ENCODE measurements at places on chromosomes 6 and 20.
A peak's percentile ranks its signal among the peaks of the same experiment; 100 is the strongest.

DNA sequence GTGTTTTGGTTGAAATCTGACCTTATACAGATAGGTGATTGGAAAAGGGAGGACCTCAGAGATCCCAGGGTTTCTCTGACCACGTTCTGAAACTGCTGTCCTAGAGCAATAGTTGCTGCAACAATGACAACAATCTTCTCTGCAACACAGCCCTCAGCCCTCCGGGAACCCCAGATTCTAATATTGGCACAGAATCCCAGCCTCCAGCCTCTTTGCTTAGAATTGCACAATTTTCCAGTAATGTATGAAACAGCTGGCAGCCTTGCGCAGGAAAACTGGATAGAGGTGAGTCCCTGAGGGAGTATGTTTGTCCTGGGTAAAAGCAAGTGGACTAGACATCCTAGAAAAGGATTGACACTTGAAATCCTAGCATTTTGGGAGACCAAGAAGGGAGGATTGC is 30.4 kb upstream of the PNRC1 start:
- no peak for DNase-seq
- H3K4me1 ChIP-seq, result no peaks in the 10 kb centered on the region
- no peaks in the 10 kb centered on the region for H3K27me3 ChIP-seq
- no peak overlapping the region for H3K27ac ChIP-seq
- H3K36me3 ChIP-seq, result no peaks in the 10 kb centered on the region

GRCh38 chr20:35238735-35239134 is 12.2 kb downstream of the MMP24 start:
- no peaks in the 10 kb centered on the region for H3K36me3 ChIP-seq
- H3K4me1 ChIP-seq, result no peaks in the 10 kb centered on the region
- no peaks in the 10 kb centered on the region for H3K27me3 ChIP-seq
- DNase-seq, result no peak

- H3K27me3 ChIP-seq, result no peaks in the 10 kb centered on the region
- no peak for DNase-seq
- H3K36me3 ChIP-seq, result no peaks in the 10 kb centered on the region
- H3K27ac ChIP-seq, result no peak overlapping the region
- H3K4me3 ChIP-seq, result no peak overlapping the region
- H3K4me1 ChIP-seq, result no peaks in the 10 kb centered on the region
Measured at GRCh38 chr6:53588816-53589509, 44.1 kb upstream of the GCLC start.

- H3K4me3 ChIP-seq, result no peak overlapping the region
- H3K27me3 ChIP-seq, result no peaks in the 10 kb centered on the region
- H3K36me3 ChIP-seq, result no peaks in the 10 kb centered on the region
- no peaks in the 10 kb centered on the region for H3K4me1 ChIP-seq
Measured at GRCh38 chr6:7426447-7427169, 37.0 kb downstream of the RIOK1 start.

GRCh38 chr6:36025260-36025931 is 955 bp upstream of the SLC26A8 start:
- no peak overlapping the region for H3K27ac ChIP-seq
- H3K27me3 ChIP-seq, result peaks cover 15% of the 10 kb centered on the region
- no peaks in the 10 kb centered on the region for H3K36me3 ChIP-seq
- H3K4me1 ChIP-seq, result peaks cover 8% of the 10 kb centered on the region
- H3K4me3 ChIP-seq, result no peak overlapping the region

GRCh38 chr6:75673884-75674283 is 72.2 kb downstream of the SENP6 start:
- H3K4me1 ChIP-seq, result no peaks in the 10 kb centered on the region
- DNase-seq, result no peak
- peaks cover 4% of the 10 kb centered on the region for H3K36me3 ChIP-seq
- no peak overlapping the region for H3K4me3 ChIP-seq
- H3K27ac ChIP-seq, result no peak overlapping the region
- H3K27me3 ChIP-seq, result no peaks in the 10 kb centered on the region

DNA sequence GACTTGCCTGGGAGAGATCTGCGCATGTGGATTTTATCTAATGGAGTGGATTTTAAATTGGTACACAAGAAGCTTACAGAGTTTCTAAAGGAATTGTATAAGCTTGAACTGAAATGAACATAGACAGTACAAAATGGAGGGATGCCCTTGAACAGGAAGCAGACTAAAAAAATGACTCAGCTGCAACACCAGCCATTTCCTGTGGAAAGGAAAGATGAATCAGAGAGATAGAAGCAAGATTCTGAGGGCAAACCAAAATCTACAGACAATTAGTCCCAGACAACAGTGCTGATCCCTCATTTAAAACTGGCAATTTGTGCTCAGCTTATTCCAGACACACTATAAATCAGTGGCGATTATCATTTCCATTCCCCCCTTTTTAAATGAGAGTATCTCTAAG is 114.6 kb upstream of the TCF21 start:
- no peak overlapping the region for H3K27ac ChIP-seq
- H3K4me3 ChIP-seq, result no peak overlapping the region

- no peaks in the 10 kb centered on the region for H3K36me3 ChIP-seq
- no peaks in the 10 kb centered on the region for H3K27me3 ChIP-seq
- DNase-seq, result no peak
- no peak overlapping the region for H3K4me3 ChIP-seq
- H3K4me1 ChIP-seq, result peaks cover 52% of the 10 kb centered on the region
Measured at GRCh38 chr20:32978009-32978335, 26.3 kb downstream of the SUN5 start.

DNA sequence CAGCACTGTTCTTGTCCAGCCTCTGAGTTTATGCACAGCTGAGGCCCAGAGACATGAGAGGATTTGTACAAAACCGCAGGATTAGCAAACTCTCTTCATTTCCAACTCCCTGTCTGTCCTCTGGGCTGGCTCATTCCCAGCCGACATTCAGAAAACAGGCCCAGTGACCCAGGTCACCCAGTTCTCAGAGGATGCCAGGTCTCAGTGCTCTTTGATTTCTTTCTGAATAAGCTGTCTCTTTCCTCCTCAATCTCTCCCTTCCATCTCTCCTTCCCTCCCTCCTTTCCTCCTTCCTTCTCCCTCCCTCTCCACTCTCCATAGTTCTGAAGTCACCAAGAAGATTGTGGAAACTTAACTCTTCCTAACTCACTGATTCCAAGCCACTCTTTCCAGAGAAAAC is 372.7 kb upstream of the SULF2 start:
- no peak for DNase-seq
- H3K36me3 ChIP-seq, result no peaks in the 10 kb centered on the region
- H3K27ac ChIP-seq, result no peak overlapping the region
- H3K4me3 ChIP-seq, result no peak overlapping the region
- H3K27me3 ChIP-seq, result peaks cover 3% of the 10 kb centered on the region

- peaks cover 47% of the 10 kb centered on the region for H3K4me1 ChIP-seq
- no peak overlapping the region for H3K27ac ChIP-seq
- no peaks in the 10 kb centered on the region for H3K36me3 ChIP-seq
- peaks cover 4% of the 10 kb centered on the region for H3K27me3 ChIP-seq
Measured at GRCh38 chr20:35618263-35619131, 2.9 kb downstream of the SPAG4 start.

GRCh38 chr6:3813150-3813780 is 35.9 kb upstream of the FAM50B start:
- H3K27ac ChIP-seq, result no peak overlapping the region
- peaks cover 13% of the 10 kb centered on the region for H3K27me3 ChIP-seq
- no peaks in the 10 kb centered on the region for H3K4me1 ChIP-seq
- H3K4me3 ChIP-seq, result no peak overlapping the region
- DNase-seq, result no peak
- no peaks in the 10 kb centered on the region for H3K36me3 ChIP-seq

DNA sequence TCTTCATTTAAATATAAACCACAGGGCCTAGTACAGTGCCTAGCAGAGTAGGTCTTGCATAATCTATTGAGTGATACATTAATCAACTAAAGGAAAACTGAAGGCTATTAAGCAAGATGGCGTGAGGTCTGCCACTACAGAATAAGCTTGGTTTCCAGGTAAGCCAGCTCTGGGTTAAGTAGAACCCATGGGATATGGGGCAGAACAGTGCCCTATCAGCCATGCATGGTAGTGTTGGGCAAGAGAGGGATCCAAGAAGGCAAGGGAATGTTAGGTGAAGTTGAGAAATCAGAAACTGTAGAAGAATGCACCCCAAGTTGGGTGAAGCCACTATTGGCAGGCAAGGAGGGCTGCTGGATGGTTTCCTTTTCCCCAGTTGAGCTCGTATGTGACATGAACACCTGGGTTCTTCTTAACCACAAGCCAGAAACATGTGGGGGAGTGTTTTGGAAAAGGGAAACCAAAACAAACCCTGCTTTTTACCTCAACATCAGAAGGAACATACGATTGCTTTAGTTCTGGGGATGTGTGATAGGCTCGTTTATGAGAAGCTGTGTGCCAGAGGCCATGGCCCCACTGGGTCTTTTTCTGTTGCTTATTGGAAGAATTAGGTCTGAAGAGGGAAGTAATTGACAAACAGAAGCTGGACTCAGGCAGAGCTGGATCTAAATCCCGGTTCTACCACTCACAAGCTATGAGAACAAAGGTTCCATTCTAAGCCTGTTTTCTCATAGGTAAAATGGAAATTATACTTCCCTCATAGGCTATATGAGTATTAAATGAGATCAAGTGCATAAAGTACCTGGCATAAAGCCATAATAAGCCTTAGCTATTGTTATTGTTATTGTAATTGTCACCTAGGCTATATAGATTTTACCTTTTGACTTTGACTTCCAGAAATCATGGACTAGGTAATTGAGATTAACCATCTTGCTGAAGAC is 33.5 kb downstream of the NEDD9 start:
- no peak overlapping the region for H3K4me3 ChIP-seq
- H3K4me1 ChIP-seq, result peaks cover 36% of the 10 kb centered on the region
- H3K27me3 ChIP-seq, result no peaks in the 10 kb centered on the region
- no peaks in the 10 kb centered on the region for H3K36me3 ChIP-seq
- peak overlapping the region; percentile 62 for H3K27ac ChIP-seq
- peak; percentile 21 for DNase-seq

GRCh38 chr20:53750827-53751619 is 157.4 kb upstream of the ZNF217 start:
- DNase-seq, result peak; percentile 23
- H3K4me1 ChIP-seq, result peaks cover 49% of the 10 kb centered on the region
- no peaks in the 10 kb centered on the region for H3K27me3 ChIP-seq

DNA sequence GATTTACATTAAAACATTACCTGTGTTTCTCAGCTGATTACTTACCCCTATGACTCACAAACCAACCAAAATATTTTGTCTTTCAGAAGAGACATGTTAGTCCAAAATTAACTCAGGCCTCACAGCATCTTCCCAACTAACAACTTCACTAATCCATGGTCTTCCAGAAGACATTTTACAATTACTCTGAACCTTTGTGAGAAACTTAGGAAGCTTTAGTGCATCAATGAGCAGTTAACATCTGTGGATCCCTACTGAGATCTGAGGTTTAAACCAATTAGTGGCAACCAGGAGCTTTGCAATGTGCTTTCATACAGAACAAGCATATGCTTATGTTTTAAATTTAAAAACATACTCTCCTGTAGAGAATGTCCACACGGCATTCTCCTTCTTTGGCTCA is 269.7 kb downstream of the UBE3D start:
- no peak for DNase-seq
- H3K4me3 ChIP-seq, result no peak overlapping the region
- H3K36me3 ChIP-seq, result no peaks in the 10 kb centered on the region
- H3K27me3 ChIP-seq, result no peaks in the 10 kb centered on the region

- H3K4me3 ChIP-seq, result no peak overlapping the region
- no peak for DNase-seq
- H3K27me3 ChIP-seq, result no peaks in the 10 kb centered on the region
- H3K36me3 ChIP-seq, result no peaks in the 10 kb centered on the region
- no peaks in the 10 kb centered on the region for H3K4me1 ChIP-seq
Measured at GRCh38 chr6:154981079-154981870, 13.8 kb upstream of the TIAM2 start.

DNA sequence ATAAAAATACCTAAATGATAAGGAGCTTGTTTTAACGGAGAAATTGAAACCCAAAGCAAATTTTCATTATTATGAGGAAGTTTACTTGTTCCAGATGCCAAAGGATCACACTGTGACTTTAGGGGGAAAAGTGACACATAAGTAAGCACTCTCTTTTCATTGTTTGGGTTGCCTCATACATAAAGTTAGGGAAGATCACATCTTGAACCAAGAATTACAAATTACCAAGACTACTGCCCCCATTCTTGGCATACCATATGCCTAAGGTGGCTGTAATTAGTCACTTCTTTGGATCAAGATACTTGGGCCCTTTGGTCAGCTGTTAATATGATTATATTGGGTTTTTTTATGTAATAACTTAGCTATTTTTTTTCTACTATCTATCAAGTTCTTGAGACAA is 269.0 kb downstream of the COL12A1 start:
- no peak overlapping the region for H3K27ac ChIP-seq
- H3K36me3 ChIP-seq, result no peaks in the 10 kb centered on the region
- DNase-seq, result no peak
- no peak overlapping the region for H3K4me3 ChIP-seq
- H3K4me1 ChIP-seq, result no peaks in the 10 kb centered on the region

- H3K27ac ChIP-seq, result no peak overlapping the region
- H3K27me3 ChIP-seq, result no peaks in the 10 kb centered on the region
- no peak overlapping the region for H3K4me3 ChIP-seq
- no peaks in the 10 kb centered on the region for H3K4me1 ChIP-seq
Measured at GRCh38 chr20:12594410-12595088, 414.2 kb upstream of the SPTLC3 start.

- no peak for DNase-seq
- H3K4me1 ChIP-seq, result no peaks in the 10 kb centered on the region
- H3K27me3 ChIP-seq, result peaks cover 5% of the 10 kb centered on the region
- H3K4me3 ChIP-seq, result no peak overlapping the region
Measured at GRCh38 chr6:168625602-168626001, 184.6 kb downstream of the SMOC2 start.

- H3K27ac ChIP-seq, result no peak overlapping the region
- no peaks in the 10 kb centered on the region for H3K4me1 ChIP-seq
- no peak overlapping the region for H3K4me3 ChIP-seq
- DNase-seq, result no peak
- no peaks in the 10 kb centered on the region for H3K27me3 ChIP-seq
- H3K36me3 ChIP-seq, result no peaks in the 10 kb centered on the region
Measured at GRCh38 chr6:23184351-23184750, 615.0 kb downstream of the HDGFL1 start.

DNA sequence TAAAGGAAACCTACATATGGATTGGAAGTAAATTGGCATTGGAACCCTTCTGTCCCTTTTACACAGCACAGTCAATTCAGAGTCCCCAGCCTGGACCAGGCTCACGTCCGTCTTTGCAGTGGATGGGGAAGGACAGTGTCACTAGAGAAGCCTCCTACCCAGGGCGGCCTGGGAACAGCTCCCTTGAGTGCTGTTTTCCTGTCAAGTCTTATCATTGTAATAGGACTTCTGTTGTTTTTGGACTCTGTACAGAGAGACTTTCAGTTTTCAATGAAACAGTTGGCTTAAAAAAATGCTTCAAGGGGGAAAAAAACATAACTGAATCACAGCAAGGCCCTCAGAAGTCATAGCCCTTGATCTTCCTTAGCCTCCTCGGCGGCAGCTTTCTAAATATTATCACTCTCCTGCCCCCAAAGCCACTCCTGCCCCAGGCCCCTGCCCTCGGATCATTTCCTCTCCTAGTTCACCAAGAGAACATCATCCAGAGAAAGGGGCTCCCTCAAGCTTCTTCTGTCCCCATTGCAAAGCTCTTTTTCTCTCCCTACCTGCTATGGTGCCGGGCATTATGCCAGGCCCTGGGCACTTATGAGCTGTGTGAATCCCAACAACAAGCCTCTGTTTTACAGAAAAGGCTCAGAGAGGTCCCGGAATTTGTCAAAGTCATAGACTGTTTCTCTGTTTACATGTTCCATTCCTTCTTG is 37.8 kb upstream of the CNKSR3 start:
- peaks cover 11% of the 10 kb centered on the region for H3K27me3 ChIP-seq
- no peaks in the 10 kb centered on the region for H3K4me1 ChIP-seq
- no peak for DNase-seq

- no peak for DNase-seq
- H3K27ac ChIP-seq, result no peak overlapping the region
- H3K27me3 ChIP-seq, result no peaks in the 10 kb centered on the region
- no peaks in the 10 kb centered on the region for H3K4me1 ChIP-seq
- H3K4me3 ChIP-seq, result no peak overlapping the region
Measured at GRCh38 chr6:153167061-153167891, 36.2 kb upstream of the RGS17 start.
